SJCRH30 (cell line): ENCODE measurements at places on chromosomes 5 and 9.

- no peak overlapping the region for H3K27ac ChIP-seq
- no peaks in the 10 kb centered on the region for H3K27me3 ChIP-seq
- no peak overlapping the region for H3K4me3 ChIP-seq
- DNase-seq, result no peak
These were observed 135.6 kb upstream of the LPCAT1 start for GRCh38 chr5:1659100-1659981.

DNA sequence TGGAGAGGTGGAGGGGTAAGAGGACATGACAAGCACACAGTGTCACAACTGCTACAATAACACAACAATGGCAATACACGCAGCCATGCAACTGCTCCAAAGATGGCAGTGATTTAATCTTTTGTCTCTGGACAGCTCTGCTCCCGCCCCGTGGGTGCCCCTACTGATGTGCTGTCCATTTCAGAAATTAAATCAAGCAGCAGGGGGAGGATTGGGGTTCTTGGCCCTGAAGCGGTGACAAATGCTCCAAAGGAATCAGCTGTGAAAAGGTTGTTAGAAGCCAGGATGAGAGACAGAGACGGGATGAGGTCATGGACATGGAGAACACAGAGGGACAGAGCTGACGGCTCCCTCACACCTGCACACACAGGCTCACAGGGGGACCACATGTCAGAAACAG lies 22.6 kb downstream of the CNTFR start:
- H3K4me1 ChIP-seq, result 0 out of 2 replicates have a peak, but pooled peaks cover 2% of the 10 kb centered on the region
- H3K27me3 ChIP-seq, result no peaks in the 10 kb centered on the region
- no peak for DNase-seq
- H3K4me3 ChIP-seq, result no peak overlapping the region
- H3K27ac ChIP-seq, result no peak overlapping the region
- no peaks in the 10 kb centered on the region for H3K36me3 ChIP-seq

- no peak for DNase-seq
- H3K4me1 ChIP-seq, result no peaks in the 10 kb centered on the region
- H3K36me3 ChIP-seq, result peaks cover 88% of the 10 kb centered on the region
- no peaks in the 10 kb centered on the region for H3K27me3 ChIP-seq
- no peak overlapping the region for H3K27ac ChIP-seq
These were observed 67.8 kb downstream of the DROSHA start for GRCh38 chr5:31464081-31464480.

- H3K27ac ChIP-seq, result no peak overlapping the region
- DNase-seq, result no peak
- H3K4me3 ChIP-seq, result no peak overlapping the region
These were observed 287.3 kb upstream of the NUDT12 start for GRCh38 chr5:103849934-103850333.

GRCh38 chr5:100840370-100840769 lies 62.7 kb downstream of the ST8SIA4 start:
- DNase-seq, result no peak
- no peak overlapping the region for H3K27ac ChIP-seq
- H3K4me3 ChIP-seq, result no peak overlapping the region
- no peaks in the 10 kb centered on the region for H3K27me3 ChIP-seq
- no peaks in the 10 kb centered on the region for H3K4me1 ChIP-seq

DNA sequence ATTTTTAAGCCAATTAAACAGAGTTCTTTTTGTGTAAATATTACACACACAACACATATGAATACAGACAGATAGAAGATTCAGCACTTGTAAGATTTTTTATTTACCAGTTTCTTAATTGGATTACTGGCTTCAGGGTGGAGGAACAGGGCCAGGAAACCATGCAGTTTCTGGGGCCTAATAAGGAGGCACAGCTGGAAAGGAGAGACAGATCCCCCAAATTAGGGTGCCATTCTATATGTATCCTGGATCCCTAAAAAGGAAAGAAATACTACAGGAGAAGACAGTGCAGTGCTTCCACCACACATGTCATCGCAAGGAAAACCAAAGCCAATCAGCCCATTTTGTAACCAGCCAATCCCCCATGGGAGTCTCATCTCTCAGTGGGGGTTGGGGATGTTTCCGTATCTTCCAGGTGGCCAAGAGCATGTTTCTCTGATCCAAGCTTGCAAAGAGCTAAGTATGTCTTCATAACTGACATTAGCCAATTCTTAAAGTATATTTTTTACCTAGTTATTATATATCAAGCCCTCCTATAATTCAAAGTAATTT lies 15.8 kb upstream of the ABO start:
- H3K27me3 ChIP-seq, result no peaks in the 10 kb centered on the region
- no peak overlapping the region for H3K27ac ChIP-seq
- DNase-seq, result no peak
- no peaks in the 10 kb centered on the region for H3K4me1 ChIP-seq
- H3K4me3 ChIP-seq, result no peak overlapping the region

GRCh38 chr9:4258320-4259090 lies 41.4 kb downstream of the GLIS3 start:
- no peak overlapping the region for H3K4me3 ChIP-seq
- H3K27me3 ChIP-seq, result no peaks in the 10 kb centered on the region
- H3K27ac ChIP-seq, result no peak overlapping the region
- H3K4me1 ChIP-seq, result peaks cover 21% of the 10 kb centered on the region
- no peak for DNase-seq

DNA sequence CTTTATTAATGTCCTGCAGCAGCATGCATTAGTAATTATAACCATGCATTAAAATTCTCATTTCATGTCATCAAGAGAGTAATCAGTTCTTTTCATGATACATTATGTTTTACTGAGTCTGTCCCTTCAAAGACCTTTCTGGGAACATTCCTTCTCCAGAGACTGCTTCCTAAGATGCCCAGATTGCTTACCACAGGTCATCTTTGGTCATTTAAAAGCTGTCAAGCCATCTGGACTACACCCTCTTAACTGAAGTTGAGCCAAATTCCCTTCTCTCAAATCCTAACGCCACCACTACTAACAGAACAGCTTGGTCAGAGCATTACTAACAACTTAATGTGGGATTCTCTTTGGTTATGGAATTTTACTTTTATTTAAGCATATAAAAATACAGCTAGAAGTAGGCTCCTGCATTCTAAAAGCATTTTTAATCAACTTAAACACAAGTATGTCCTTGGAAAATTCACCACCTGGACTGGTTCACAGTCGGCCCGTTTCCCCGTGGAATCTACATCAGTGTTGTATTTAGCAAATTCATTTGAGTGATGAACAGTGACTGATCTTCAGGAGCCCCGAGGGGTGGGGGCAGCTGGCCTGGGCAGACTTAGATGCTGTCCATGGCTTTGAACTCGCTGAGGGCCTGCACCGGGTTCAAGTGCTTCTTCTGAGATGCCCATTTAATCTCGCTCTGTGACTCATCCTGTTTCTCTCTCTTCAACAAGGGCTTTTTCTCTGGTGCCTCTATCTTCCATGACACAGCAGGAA lies 92.8 kb upstream of the CCDC112 start:
- no peak overlapping the region for H3K27ac ChIP-seq
- H3K27me3 ChIP-seq, result no peaks in the 10 kb centered on the region
- no peaks in the 10 kb centered on the region for H3K36me3 ChIP-seq
- no peak for DNase-seq

DNA sequence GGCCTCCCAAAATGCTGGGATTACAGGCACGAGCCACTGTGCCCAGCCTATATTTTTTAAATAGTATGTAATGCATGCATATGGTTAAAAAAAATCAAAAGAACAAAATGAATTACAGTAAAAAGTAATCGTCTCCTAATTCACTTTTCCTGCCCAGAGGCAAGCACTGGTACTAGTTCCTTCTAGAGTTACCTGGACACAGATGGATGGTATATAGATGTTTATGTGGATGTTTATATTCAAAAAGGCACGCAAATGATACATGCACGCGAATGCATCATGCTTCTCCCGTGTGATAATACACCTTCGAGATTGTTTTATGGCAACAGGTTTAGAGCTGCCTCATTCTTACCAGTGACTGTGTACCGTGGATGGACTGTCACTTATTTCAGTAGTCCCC lies 21.4 kb downstream of the ABL1 start:
- peaks cover 35% of the 10 kb centered on the region for H3K36me3 ChIP-seq
- DNase-seq, result no peak
- H3K4me3 ChIP-seq, result no peak overlapping the region
